ENCODE measurements at places on chromosomes 5 and 9.
A peak's percentile ranks its signal among the peaks of the same experiment; 100 is the strongest.

GRCh38 chr5:150783422-150783928 is 4.9 kb downstream of the SMIM3 start:
- DNase-seq = peak; percentile 77

DNA sequence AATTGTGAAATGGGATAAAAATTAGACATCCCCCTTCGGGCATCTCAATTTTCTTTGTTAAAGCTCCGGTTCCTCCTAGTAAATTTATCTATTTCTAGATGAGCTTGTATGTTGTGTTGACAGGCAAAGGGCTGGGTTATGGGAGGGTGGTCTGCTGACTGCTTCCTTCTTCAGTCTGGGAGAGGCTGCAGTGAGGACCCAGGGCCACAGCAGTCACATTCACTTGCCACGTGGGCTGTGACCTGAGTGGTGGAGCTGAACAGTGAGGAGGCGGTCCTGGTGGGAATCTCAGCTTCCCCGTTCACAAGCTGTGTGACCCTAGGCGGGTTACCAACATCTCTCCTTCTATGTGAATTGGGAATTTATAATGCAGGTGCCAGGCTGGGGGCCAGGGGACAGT is 57.5 kb upstream of the RXRA start:
- DNase-seq = no peak

GRCh38 chr5:170363671-170364070 is 25.5 kb downstream of the KCNMB1 start:
- no peak for DNase-seq

- no peak for DNase-seq
Measured at GRCh38 chr9:1977026-1977425, 38.1 kb upstream of the SMARCA2 start.

DNA sequence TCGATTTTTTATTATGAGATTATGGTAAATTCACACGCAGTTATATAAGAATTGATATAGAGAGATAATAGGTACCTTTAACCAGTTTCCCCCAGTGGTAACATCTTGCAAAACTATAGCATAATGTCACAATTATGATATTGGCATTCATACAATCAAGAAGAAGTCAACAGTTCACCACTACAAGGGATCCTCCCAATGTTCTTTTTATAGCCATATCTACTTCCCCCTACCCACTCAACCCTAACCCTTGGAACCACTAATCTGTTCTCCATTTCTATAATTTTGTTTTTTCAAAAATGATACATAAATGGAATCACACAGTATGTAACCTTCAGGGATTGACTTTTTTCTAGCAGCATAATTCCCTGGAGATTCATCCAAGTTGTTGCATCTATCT is 9.8 kb downstream of the ACTL7B start:
- DNase-seq = no peak

- DNase-seq = peak; percentile 86
Measured at GRCh38 chr5:150642567-150642927, 2.1 kb downstream of the SYNPO start.

- DNase-seq = no peak
Measured at GRCh38 chr9:2681981-2682380, 35.3 kb upstream of the KCNV2 start.

GRCh38 chr9:115694014-115694413 is 459.6 kb upstream of the PAPPA start:
- DNase-seq = no peak

- DNase-seq = no peak
Measured at GRCh38 chr9:131304676-131305355, 15.3 kb downstream of the PLPP7 start.

DNA sequence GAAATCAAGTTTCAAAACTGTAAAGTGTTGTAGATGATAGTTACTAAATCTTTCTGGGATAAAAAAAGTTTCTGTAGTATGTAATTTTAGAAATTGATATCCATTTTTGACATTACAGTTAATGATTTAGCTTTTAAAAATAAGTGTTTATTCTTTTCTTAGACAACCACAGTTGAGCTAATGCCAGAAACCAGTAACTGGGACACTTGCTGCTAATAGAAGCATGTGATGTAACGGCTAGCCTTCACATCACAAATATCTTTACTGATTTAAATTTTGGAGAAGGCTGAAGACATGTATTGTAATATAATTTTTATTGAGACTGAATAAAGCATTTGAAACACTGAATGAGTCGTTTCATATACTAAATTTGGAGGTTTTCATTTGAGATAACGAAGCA is 18.8 kb downstream of the CSNK1G3 start:
- no peak for DNase-seq

Measured in breast epithelium (tissue), 4 donors.